ENCODE measurements at places on chromosomes 5 and 9. TPM values are rescaled to one million over a fixed set of nuclear protein-coding genes. Genes with fewer than 3 reads are reported as not detected.

The HAVCR2 gene
- total RNA-seq, result not detected

The NR5A1 gene
- total RNA-seq, result not detected

The RECK gene
- 5.5 TPM for total RNA-seq

The COL5A1 gene
- total RNA-seq, result 7.4 TPM

The FOXD4L3 gene
- total RNA-seq, result not detected

The KIF24 gene
- 2.3 TPM for total RNA-seq

The PCDHGA12 gene
- total RNA-seq, result 6.2 TPM

The DNLZ gene
- total RNA-seq, result 12.6 TPM

The ADCY2 gene
- total RNA-seq, result not detected

The MIER3 gene
- 9.4 TPM for total RNA-seq

The NOXA1 gene
- 2.1 TPM for total RNA-seq

The TTLL11 gene
- total RNA-seq, result 1.5 TPM

The DAPK1 gene
- total RNA-seq, result 47.8 TPM

The SV2C gene
- not detected for total RNA-seq

The AUH gene
- 12.1 TPM for total RNA-seq

All from bladder microvascular endothelial cell (primary cell).